ENCODE measurements at places on chromosomes 16 and 17. TPM values are rescaled to one million over a fixed set of nuclear protein-coding genes. Genes with fewer than 3 reads are reported as not detected.

DNA sequence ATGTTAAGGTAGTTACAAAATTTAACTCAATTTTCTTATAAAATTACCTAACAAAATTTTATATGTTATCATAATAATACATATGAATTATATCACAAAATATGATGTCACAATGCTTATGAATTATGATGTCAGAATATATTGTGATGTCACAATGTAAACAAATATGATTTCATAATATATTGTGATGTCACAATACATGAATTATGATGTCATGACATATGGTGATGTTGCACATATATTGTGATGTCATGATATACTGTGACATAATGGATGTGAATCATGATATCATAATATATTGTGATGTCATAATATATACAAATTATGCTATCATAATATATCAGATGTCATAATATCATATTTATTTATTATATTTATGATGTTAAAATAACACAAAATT is 1879.9 kb downstream of the TP53TG3F start:
- DNase-seq: no peak

Gene SLFN12L
- total RNA-seq: not detected

GRCh38 chr16:71276589-71277334 is 12.4 kb downstream of the CMTR2 start:
- no peak for DNase-seq

DNA sequence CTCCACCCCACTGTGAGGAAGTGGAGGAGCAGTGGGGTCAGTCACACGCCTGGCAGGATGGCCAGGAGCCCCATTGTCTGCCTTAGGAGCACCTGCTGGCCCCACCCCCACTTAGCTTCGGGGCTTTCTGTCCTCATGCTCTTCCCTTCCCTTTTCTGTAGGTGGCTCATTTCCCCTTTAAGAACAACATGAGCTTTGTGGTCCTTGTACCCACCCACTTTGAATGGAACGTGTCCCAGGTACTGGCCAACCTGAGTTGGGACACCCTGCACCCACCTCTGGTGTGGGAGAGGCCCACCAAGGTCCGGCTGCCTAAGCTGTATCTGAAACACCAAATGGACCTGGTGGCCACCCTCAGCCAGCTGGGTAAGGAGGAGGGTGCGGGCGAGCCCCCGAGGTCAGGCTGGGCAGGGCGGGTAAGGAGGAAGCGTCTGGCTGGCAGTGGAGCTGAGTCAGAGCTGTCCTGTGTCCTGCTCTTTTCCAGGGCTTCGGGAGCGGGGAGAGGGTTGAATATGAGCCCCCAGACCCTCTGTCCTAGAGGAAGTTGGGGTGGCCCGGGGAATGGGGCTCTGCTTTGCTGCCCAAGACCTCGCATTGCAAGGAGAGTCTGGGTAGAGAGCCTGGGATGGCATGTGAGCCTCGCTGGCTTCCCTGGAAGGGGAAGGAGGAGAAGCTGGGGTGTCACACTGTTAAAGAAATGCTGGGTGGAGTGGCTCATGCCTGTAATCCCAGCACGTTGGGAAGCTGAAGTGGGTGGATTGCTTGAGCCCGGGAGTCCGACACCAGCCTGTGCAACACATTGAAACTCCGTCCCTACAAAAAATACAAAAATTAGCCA is 9.2 kb upstream of the SERPINF1 start:
- DNase-seq: no peak

Gene MGAT5B
- 3.0 TPM for total RNA-seq

DNA sequence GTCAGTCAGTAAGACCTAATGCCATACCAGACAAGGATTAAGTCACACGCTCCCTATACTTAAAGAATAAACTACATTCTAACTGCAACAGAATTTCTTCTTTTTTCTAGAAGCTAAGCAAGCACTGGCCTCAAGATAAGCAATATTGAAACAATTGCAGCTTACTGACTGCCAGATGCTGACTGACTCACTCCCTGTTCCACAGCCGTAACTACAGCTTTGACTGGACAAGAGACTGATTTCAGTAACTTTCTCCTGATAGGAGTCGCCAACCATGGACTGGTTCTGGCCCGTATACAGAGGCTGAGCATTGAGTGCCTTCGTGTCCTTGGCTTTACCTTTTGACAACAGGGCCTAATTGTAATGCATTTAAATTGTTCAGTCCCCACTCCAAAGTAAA is 67.9 kb downstream of the TRIM37 start:
- DNase-seq: no peak

Gene SGCA
- total RNA-seq: not detected

DNA sequence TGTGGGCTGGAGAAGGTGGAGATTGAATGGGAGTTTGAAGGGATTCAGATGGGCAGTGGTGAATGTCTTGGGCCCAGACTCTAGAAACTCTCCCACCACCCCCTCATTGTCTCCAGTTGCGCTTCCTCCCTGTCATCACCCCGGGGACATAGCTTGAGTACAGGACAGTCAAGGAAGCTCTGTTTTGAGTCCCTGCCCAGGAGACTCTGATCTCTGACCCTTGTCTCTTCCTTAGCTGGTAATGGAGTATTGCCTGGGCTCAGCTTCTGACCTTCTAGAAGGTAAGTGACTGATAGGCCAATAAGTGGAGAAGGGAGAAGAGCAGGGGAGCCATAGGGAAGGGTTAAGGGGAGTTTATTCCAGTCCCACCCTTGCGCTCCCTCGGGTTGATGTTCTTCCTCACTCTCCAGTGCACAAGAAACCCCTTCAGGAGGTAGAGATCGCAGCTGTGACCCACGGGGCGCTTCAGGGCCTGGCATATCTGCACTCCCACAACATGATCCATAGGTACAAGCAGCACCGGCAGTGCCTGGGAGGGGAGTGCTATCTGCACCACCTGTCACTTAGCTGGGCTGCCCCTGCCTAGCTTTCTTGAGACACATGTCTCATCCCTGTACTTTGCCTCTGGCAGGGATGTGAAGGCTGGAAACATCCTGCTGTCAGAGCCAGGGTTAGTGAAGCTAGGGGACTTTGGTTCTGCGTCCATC is 5.0 kb downstream of the TAOK2 start:
- DNase-seq: no peak

Gene NACA2
- total RNA-seq: not detected

DNA sequence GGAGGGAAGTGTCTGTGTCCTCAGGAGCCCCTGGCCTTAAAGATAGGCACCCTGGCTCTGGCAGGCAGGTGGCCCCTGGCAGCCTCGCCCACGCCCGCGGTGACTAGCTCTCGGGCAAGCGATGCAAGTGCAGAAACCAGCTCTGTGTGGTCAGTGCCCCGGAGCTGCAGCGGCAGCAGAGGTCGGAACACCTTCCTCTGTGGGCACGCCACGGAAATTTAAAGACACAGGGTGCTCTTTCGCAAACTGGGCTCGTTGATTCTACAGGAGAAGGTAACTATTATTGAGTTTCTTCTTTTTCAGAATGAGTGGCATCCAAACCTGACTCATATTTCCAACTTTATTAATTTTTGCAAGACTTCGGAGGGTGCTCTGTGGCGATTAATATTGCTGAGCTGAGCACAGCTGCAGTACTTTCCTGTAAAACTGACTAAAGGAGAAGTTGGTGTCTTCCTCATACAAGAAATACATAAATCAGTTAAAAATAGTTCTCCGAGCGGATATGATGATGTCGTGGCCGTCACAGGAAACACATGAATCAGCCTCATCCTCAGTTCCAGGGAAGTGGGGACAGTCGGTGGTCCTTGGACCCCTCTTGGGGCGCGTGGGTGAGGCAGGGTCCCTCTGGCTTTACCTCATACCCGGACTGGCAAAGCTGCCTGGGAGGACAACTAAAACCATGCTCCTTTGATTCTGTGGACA is 120.2 kb downstream of the METRNL start:
- no peak for DNase-seq
